ENCODE measurements at places on chromosomes 7 and 10.

- no peak for DNase-seq
These were observed 62.0 kb upstream of the AKR1E2 start for GRCh38 chr10:4763960-4764428.

DNA sequence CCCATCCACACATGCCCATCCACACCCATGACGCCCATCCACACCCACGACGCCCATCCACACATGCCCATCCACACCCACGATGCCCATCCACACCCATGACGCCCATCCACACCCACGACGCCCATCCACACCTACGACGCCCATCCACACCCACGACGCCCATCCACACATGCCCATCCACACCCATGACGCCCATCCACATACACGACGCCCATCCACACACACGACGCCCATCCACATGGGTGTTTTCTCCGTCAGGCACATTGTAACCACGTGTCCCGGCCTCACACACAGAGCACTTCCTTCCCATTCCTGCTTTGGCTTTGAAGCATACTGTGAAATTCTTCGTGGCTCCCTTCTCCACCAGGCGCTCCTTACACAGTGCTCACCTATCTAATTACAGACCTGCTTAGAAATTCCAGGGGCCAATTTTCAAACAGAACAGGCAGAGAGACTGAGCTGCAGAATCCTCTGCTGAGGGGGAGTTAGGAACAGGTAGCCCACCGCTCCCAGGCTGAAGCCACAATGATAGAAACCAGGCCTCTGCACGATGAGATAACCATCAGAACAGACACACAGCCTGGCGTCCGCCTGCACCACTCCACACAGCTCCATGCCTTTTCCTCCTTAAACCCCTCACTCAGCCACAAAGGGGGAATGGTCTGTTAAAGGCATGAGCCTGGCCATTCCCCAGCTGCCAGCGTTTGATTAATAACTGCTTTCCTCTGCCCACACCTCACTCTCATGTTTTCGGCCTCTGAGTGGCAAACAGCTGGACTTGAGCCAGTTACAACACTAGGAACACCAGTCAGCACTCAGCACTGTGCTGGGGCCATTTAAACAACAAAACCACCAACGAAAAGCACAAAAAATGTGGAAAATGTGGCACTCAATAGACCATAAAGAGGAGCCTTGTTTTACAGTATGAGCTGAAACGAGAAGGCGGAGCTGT lies 501.6 kb downstream of the PTPRN2 start:
- DNase-seq = no peak

DNA sequence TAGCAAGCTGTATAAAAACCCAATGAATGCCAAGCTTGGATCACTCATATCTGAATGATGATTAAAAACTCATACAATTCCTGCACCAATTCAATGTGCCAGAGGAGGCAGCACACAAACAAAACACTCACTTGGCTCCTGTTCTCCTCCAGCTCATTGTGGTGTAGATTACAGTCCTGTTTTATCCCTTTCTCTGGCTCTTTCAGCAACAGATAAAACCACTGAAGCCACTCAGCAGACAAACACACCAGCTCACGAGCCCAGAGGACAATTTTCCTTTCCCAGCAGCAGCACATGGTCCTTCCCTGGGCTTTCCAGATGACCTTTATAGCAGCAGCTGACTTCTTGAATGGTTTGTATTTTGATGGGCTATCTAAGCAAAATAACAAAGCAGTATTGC lies 107.3 kb upstream of the STARD3NL start:
- DNase-seq = no peak

DNA sequence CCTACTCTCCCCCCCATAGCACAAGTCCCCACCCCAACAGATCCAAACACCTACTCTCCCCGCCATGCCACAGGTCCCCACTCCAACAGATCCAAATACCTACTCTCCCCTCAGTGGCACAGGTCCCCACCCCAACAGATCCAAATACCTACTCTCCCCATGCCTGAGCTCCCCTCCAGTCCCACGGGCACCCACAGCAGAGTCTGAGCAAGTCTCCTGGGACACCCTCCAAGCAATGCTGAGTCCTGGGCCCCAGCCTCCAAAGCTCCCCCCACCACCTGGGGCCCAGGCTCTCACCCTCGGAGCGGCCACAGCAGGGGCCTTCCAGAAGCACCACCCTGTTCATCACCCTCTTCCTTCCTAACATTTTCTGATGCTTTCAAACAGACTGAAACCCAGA lies 63.9 kb upstream of the DNAAF5 start:
- DNase-seq = no peak

DNA sequence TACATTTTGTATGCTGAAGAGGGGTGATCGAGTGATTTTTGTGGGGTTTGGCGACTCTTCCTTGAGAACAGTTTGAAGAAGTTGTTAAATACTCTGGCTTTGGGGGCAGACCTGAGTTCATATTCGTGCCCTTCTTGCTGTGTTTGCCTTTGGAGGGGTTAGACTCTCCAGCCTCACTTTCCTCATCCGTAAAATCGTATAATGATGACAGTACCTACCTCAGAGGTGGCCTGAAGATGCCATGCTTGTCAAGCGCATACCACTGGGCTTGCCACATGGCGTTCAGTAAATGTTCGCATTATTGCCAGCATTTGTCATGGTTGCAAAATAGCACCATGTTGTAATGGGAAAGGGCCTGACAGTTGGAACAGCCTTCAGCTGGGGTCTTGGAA lies 1.3 kb downstream of the STK17A start:
- no peak for DNase-seq

- no peak for DNase-seq
These were observed 218 bp downstream of the GDI2 start for GRCh38 chr10:5813091-5813340.

GRCh38 chr7:142482891-142483658 lies 225.2 kb upstream of the PRSS58 start:
- DNase-seq = peak; percentile 29

- no peak for DNase-seq
These were observed 256.7 kb upstream of the NPVF start for GRCh38 chr7:25485026-25485425.

DNA sequence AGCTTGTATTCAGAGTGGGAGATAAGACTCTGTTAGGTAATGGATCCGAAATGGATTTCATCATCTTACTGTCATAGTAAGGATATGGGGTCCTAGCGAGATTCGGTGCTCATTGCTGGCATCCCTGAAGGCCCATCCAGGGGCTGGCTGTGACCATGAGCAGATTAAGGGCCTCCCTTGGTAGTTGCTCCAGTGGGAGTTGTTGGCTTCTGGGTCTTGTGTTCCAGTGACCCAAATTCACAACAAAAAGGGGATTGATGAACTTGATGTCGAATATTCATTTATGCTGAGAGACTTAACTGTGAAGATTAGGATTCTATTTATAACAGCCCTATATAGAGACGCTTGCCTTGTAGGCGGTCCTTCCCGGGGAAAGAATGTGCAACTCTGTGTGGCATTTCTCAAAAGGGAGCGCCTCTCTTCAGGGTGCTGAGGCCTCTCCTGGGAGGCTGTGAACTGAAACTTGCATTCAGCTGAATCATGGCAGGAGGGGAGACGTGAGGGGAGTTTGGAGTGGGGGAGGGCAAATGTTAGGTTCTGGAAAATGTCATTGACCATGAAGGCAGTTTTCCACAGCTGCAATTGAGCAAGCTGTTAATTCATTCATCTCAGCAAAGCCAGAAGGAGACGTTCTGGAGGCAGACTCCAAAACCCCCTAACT lies 233.1 kb upstream of the FZD8 start:
- no peak for DNase-seq

GRCh38 chr7:127514499-127514898 lies 70.9 kb downstream of the GCC1 start:
- no peak for DNase-seq

DNA sequence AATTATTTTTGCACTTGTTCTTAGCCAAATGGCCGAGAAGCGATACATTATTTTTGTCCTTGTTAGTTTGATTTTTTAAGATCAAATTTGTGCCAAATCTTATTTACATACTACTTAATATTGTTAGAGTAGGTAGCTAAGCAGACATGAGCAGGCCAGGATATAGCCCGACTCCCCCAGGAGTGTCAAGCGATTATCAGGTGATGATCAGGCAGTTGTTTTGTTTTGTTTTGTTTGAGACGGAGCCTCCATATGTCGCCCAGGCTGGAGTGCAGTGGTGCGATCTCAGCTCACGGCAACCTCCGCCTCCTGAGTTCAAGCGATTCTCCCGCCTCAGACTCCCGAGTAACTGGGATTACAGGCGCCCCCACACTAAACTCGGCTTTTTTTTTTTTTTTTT lies 71.1 kb downstream of the LYZL2 start:
- DNase-seq = no peak

GRCh38 chr10:48523212-48523819 lies 81.6 kb downstream of the ARHGAP22 start:
- DNase-seq = no peak

- no peak for DNase-seq
These were observed 4.4 kb upstream of the C10orf90 start for GRCh38 chr10:126674741-126675515.

DNA sequence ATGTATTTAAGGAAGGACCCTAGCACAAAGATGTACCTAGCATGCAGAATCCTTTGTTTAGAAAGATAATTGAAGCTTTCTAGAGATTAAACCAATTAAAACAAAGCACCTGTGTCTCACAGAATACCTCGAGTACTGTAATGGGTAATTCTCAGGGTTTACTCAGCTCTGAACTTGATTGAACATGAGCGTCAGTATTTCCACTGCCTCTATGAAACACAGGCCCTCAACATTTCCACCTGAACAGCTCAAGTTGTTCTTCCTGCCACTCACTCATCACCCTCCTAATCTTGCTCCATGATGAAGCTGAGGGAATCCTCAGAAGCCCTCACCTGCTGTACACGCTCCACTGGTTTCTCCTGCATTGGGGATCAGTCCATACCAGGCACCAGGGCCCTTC lies 33.7 kb upstream of the FZD1 start:
- DNase-seq = no peak

DNA sequence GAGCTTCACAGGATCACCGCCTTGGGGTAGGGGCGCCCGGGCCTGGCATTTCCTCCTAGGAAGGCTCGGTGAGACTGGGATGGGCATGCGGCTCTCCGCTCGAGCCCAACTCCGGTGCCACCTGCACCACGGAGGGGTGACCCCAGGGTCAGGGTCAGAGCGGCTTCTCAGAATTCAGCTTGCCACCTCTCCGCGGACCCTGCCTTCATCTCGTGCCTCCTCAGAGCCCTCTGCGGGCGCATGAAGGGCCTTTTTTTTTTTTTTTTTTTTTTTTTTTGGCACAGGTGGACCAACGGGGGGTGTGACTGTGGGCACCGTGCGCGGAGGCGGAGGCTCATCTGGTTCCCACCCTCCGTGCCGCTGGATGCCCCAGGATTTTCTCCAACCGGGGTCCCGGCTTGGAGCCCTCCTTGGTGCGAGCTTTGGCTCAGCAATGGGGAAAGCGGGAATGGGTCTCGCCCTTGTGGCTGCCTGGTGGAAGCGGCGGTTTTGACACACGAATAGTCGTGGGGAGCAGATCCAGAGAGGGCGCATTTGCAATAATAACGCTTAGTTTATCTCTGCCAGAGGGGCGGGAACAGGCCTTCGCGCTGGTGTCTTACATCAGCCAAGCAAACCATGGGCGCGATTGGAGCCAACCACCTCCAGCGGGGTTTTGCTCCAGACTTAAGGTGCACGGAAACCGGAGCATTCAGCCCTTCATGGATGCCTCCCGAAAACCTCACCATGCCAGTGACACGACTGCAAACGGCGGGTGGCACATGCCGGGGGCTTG lies 5.0 kb upstream of the TNRC18 start:
- no peak for DNase-seq

GRCh38 chr10:31520986-31521831 lies 202.2 kb downstream of the ZEB1 start:
- no peak for DNase-seq

- DNase-seq = no peak
These were observed 50.8 kb upstream of the ECHDC3 start for GRCh38 chr10:11691319-11691755.

- no peak for DNase-seq
These were observed 38.1 kb downstream of the IKZF1 start for GRCh38 chr7:50342616-50343114.

GRCh38 chr10:6176691-6177231 lies 26.0 kb upstream of the PFKFB3 start:
- DNase-seq = no peak

DNA sequence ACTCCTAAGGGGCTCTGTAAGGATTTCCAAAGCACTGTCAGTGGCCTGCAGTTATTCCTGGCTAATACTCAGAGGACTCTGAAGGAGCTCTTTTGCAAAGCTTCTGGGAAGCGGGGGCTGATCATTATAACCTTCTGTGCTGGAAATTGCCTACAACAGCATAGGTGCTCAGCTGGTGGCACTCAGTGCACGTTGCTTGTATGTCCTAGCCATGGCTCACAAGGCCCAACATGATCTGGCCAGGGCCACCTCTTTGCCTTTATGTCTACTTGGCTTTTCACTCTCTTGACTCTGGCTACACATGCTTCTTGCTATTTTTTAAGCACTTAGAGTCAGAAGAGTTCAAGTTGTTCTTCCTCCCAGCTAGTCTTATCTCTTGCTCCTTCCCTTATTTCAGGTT lies 17.5 kb downstream of the LAMB4 start:
- DNase-seq = no peak

DNA sequence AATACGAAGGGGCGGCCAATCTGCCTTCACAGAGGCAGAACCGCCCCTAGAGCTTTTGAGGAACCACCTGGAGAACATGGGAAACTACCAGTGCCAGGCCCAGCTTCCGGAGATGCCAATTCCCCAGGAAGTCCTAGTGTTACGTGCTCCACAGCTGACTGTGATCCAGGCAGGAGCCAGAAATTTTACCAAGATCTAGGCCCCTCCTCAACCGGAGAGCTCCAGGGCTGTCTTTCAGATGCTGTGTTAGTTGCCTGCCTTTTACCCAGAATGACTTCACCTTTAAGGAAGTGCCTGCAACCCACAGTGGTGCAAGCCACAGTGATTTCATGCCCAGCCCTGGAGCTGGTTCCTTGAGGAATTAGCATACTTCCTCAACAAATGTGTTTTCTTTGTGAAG lies 62.9 kb downstream of the ELMO1 start:
- DNase-seq = no peak

DNA sequence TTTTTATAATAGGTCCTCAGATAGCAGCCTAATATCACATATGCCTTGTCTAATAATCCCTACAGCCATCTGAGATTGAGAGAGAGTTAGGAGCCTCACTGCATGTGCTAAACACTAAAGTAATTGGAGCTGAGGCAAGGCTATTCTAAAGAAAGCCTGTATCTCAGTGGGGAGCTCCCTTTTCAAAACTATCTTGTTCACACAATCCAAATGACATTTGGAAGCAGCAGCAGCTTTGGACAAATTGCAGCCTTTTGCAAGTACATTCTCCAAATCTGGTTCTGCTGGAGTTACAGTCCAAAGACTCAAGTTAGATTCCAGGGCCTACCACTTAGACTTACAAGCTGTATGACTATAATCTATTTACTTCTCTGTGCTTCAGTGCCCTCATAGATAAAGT lies 104.5 kb downstream of the MACC1 start:
- no peak for DNase-seq

DNA sequence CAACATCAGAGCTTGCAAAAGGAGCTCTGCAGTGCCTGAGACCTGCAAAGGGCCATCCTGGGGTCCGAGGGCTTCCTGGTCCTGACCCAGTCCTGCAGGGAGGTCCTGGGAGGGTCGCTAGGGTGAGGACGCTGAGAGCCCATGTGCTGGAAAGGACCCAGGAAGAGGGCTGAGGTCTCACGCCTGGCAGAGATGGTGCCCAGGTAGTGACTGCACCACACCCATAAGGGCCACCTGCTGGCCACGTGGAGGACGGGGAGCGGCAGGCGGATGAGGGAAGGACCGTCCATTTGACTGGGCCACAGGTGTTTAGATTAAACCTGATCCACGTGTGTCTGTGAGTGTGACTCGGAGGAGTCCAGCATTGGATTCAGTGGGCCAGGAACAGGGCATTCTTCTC lies 392.8 kb downstream of the DNAJB6 start:
- DNase-seq = no peak
